ENCODE measurements at places on chromosomes 2 and 18.
A peak's percentile ranks its signal among the peaks of the same experiment; 100 is the strongest.

DNA sequence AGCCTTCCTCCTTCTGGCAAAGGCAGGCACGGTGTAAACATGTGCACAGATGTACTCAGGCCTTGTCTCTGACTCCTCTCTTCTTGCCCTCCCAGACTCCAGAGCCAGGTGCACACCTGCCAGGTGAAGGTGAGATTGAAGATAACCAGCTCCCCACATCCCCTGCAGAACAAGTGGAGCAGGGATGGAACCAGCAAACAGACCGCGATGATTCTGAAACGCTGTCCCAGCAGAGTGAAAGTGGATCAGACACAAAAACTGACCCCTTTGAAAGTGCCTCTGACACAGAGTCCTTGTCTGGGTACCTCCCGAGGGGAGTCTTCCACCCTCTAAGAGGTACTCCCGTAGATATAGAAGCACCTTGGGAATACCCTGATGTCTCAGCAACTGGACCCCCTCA, 77.2 kb downstream of the ARHGEF4 start:
- no peak for DNase-seq

- no peak for DNase-seq
Measured at GRCh38 chr2:128354726-128355470, 36.2 kb upstream of the HS6ST1 start.

DNA sequence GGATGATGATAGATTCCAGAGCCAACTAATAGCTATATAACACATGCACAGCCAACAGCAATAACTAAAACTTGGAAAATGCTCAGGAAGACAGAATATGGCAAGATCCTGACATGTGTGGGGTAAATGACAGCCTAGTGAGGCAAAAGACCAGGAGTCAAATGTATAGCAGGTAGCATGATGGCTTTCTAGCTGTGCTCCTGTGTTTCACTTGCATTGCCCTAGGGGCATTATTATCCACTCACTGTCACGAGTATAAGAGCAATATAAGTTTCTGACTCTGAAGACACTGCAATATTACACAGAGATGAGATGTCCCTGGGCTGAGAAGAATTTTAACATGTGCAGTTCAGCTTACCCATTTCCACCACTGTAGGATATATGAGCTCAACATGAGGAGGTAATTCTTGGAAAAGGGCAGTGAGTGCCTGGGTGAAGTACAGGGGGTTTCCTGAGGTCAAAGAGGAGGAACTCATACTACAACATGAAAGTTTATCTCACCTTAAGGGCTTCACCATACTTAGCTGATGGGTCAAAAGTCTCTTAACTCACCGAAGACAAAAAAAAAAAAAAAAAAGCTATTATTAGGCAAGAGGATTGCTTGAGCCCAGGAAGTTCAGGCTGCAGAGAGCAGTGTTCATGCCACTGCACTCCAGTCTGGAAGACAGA, 1385.6 kb upstream of the SLC39A10 start:
- no peak for DNase-seq

- peak; percentile 46 for DNase-seq
Measured at GRCh38 chr2:190408538-190409271, 550 bp downstream of the MFSD6 start.

GRCh38 chr2:196334710-196335109, 163.3 kb upstream of the STK17B start:
- no peak for DNase-seq

DNA sequence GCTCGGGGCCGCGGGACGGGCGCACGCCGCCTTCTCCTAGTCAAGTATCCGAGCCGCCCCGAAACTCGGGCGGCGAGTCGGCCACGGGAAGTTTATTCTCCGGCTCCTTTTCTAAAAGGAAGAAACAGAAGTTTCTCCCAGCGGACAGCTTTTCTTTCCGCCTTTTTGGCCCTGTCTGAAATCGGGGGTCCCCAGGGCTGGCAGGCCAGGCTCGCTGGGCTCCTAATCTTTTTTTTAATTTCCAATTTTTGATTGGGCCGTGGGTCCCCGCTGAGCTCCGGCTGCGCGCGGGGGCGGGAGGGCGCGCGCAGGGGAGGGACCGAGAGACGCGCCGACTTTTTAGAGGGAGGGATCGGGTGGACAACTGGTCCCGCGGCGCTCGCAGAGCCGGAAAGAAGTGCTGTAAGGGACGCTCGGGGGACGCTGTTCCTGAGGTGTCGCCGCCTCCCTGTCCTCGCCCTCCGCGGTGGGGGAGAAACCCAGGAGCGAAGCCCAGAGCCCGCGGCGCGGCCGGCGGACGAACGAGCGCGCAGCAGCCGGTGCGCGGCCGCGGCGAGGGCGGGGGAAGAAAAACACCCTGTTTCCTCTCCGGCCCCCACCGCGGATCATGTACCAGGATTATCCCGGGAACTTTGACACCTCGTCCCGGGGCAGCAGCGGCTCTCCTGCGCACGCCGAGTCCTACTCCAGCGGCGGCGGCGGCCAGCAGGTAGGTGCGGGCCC, 617 bp downstream of the FOSL2 start:
- DNase-seq: no peak

- DNase-seq: no peak
Measured at GRCh38 chr2:172878260-172878659, 142.6 kb downstream of the RAPGEF4 start.

- no peak for DNase-seq
Measured at GRCh38 chr2:1226766-1227165, 186.5 kb upstream of the TPO start.

DNA sequence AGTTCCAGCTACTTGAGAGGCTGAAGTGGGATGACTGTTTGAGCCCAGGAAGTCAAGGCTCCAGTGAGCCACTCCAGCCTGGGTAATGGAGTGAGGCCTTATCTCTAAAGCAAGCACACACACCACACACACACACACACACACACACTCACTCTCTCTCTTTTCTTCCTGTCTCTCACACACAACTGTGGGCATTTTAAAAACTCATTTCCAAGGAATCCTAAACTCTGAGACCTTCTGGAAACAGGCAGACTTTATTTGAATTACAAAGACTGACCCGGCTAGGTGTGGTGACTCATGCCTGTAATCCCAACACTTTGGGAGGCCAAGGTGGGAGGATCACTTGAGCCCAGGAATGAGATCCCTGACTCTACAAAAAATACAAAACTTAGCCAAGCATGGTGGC, 21.3 kb downstream of the WDSUB1 start:
- no peak for DNase-seq

DNA sequence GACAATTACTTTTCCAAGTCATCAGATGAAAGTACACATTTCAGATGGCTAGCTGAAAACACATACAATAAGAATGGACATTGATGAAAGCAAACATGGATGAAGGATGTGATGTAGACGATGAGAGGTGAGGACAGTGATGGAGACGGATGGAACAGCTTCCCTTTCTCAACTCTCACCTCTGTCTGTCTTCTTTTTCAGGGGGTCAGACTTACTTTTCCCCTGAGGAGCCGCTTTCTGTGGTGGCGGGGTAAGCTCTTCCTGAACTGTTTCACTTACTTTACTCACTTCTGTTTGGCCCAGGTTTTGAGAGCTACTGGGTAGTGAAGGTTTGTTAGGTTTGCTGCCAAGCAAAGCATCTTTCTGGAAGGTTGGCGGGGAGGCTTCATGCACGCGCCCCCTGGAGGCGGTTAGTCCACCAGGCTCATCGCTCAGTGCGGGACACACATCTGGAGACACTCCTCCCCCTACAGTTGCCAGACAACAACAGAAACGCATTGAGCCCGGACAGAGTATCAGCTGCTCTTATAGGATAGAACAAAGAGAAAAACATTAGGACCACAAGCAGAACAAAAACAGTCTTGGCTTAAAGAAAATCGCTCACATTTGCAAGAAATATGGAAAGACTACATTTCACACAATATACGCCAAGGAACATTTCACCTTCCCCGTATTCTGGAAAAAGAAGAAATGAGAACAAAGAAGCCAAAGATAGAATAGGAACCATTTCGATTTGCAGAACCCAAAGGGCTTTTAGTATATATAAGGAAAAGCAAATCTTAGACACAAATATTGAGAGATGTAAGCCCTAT, 90.5 kb downstream of the MYOM1 start:
- peak; percentile 52 for DNase-seq

GRCh38 chr18:52824126-52824525, 484.1 kb downstream of the DCC start:
- DNase-seq: no peak

- DNase-seq: no peak
Measured at GRCh38 chr2:42421157-42421485, 60.1 kb upstream of the COX7A2L start.
